ENCODE measurements at places on chromosomes 1 and 21. TPM values are rescaled to one million over a fixed set of nuclear protein-coding genes. Genes with fewer than 3 reads are reported as not detected.

- DNase-seq, result no peak
These were observed 10.7 kb downstream of the DDI2 start for GRCh38 chr1:15628003-15628402.

CYP4A11 gene
- not detected for total RNA-seq

- no peak for DNase-seq
These were observed 286.9 kb upstream of the USP25 start for GRCh38 chr21:15442743-15443469.

- no peak for DNase-seq
These were observed 3.5 kb downstream of the TGFB2 start for GRCh38 chr1:218348628-218349071.

DNA sequence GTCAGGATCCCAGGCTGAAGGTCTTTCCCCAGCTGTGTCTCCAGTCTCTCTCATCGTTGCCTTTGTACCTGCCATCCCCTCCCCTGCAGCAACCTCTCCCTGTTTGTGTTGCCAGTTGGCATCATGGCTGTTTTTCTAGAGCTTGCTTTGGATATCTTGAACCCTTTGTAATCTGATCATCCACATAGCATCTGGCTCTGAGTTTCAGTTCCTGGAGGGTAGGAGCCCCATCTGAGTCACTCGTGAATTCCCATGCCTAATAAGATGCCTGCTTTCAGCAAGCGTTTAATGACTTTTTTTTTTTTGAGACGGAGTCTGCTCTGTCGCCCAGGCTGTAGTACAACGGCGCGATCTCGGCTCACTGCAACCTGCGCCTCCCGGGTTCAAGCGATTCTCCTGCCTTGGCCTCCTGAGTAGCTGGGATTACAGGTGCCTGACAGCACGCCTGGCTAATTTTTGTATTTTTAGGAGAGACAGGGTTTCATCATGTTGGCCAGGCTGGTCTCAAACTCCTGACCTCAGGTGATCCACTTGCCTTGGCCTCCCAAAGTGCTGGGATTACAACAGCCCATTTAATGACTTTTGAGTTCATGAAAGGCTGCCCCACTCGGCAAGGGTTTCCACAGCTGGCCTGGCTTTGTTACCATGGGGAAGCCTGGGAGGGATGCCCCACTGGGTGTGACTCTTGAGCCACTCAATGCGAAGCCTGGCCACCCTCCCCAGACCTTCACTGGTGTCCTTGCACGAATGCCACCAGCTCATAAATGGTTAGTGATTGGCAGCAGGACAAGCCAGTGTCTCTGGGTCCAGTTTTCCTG, 11.9 kb downstream of the ALPL start:
- peak; percentile 20 for DNase-seq

CELA2B gene
- total RNA-seq, result not detected

CLEC20A gene
- not detected for total RNA-seq

DNA sequence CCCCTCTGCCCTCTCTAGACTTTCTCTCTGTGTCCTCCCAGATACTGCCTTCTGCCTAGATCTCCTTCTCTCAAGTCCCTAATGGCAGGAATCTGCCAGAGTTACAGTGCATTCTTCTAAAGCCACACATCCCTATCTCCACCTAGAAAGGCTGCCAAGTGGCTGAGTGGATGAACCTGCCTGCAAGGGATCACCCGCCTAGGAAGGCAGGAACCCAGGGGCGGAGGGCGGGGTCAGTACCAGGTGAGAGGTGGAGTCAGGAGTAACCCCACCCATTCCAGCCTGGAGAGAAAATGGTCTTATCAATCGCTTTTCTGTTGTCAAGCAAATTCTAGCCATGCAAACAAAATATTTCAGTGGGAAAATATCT, 60.8 kb downstream of the BCAR3 start:
- DNase-seq, result no peak

DNA sequence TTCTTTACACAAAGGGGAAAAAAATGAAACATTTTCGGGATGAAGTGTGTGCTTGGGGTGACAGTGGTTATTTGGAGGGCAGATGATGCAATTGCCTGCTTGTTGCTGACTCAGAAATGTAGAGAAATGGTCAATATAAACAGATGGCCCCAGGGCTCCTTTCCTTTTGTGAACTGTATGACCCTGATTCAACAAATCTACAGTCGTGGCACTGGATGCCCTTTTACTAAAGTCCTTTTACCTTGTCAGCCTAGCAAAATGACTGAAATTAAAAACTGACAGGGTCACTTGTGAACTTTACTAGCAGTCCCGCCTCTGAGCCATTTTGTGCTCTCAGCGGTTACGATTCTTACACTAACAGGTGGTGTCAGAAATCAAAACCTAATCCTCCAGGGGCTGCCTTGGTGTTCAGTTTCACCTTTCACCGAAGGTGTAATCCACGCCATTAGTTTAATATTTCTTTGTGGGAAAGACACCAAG, 49.8 kb downstream of the GREM2 start:
- peak; percentile 22 for DNase-seq

GRIK3 gene
- total RNA-seq, result not detected

PLEKHN1 gene
- total RNA-seq, result 5.3 TPM

OR2G6 gene
- total RNA-seq, result not detected

DNA sequence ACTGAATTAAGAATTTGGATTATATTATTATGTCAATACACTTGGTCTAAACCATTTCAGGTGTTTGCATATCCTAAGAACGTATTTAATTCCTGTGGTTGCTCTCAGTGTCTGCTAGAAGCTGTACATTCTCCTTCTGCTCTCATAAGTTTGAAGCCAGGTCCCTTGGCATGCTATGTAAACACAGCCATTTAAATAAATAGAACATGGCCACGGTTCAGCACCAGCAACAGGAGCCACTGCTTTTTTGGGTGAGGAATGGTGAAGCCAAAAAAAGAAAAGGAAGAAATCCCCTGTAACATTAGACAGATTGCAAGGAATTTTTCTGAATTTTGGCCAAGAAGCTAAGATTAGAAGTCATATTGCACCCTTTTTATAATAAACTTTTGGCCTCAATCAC, 19.1 kb downstream of the CCN1 start:
- no peak for DNase-seq

EYA3 gene
- 27.0 TPM for total RNA-seq

Data from HFFc6 (cell line).